ENCODE measurements at places on chromosomes 6 and 20. TPM values are rescaled to one million over a fixed set of nuclear protein-coding genes. Genes with fewer than 3 reads are reported as not detected.
A peak's percentile ranks its signal among the peaks of the same experiment; 100 is the strongest.

DNA sequence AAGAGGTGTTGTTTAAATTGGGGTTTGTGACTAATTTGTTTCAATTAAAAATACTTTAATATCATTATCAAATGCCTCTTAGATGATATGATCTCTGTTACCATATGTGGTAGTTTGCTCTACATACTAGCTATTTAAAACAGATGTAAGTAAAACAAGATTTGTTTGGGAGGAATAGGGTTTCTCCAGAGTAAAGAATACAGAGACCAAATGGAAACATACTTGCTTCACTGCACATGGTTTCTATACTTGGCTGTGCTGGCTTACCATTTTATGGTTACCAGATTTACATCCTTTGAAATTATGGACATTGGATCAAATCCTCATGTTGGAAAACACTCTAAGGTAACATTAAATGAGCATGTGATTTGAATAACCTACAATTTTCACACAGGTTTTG is 588.3 kb downstream of the CD109 start:
- H3K27ac ChIP-seq, result no peak overlapping the region
- no peaks in the 10 kb centered on the region for H3K4me1 ChIP-seq
- no peaks in the 10 kb centered on the region for H3K36me3 ChIP-seq
- no peak for DNase-seq
- H3K27me3 ChIP-seq, result no peaks in the 10 kb centered on the region

ZC2HC1B gene
- not detected for total RNA-seq

GRCh38 chr20:10659651-10660601 is 13.9 kb downstream of the JAG1 start:
- no peak overlapping the region for H3K27ac ChIP-seq
- no peak for DNase-seq
- no peak overlapping the region for H3K4me3 ChIP-seq
- peaks cover 53% of the 10 kb centered on the region for H3K4me1 ChIP-seq

DNA sequence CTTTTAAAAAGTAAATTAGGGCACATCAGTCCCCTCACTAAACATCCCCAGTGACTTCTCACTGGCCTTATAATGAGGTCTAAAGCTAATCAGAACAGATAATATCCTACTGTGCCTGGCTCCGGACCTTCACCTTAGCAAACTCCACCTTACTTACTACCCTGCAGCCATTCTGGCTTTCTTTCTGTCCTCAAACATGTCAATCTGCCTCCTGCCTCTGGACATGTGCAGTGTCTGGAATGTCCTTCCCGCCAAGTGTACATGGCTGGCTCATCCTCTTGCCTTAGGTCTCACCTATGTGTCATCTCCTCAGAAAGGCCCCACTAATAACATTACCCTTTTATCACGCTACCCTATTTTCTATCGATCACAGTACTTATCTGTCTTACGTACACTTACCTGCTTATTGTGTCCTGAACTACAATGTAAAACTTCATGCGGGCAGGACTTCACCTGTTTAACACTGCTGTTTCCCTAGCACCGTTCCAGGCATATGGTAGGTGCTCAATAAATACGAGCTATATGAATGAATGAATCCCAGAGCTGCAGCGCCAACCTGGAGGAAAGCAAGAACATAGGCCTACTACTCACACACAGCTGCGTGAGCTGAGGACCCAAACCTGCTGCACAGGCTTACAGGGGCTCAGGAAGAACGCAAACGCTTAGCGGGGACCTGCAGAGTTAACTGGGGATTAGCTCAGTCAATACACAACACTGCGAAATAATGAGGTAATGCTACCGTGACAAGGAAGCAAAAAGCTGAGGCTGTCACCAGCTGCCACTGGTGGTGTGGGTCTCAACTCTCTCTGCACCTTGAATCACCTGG is 991 bp downstream of the UQCC2 start:
- peak overlapping the region; percentile 73 for H3K4me3 ChIP-seq
- no peak overlapping the region for H3K27ac ChIP-seq
- H3K27me3 ChIP-seq, result no peaks in the 10 kb centered on the region
- peaks cover 23% of the 10 kb centered on the region for H3K4me1 ChIP-seq
- DNase-seq, result no peak
- H3K36me3 ChIP-seq, result peaks cover 13% of the 10 kb centered on the region

- peaks cover 4% of the 10 kb centered on the region for H3K36me3 ChIP-seq
- H3K27me3 ChIP-seq, result no peaks in the 10 kb centered on the region
- H3K27ac ChIP-seq, result peak overlapping the region; percentile 70
- H3K4me1 ChIP-seq, result peaks cover 65% of the 10 kb centered on the region
- no peak for DNase-seq
Observed at GRCh38 chr20:47256668-47257236, 99.7 kb downstream of the ZMYND8 start.
